ENCODE measurements at places on chromosomes 12 and 14.

DNA sequence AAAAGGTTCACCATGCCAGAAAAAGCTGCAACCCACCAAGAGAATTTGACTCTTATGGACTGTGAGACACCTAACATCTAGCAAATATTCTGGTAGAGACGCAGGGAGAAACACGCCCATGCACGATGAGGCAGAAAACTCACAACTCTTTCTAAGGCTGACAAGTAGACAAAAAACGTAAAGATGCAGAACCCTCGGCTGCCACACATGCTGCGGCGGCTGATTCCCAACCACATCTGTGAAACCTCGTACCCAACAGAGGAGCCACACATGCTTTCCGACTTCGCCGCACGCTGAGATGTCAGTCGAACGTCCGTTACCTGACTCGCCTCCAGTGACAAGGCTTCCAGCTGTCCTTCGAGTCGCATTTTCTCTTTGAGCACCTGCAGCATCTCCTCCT, 21.8 kb downstream of the GOLGA3 start:
- peak; percentile 59 for DNase-seq

DNA sequence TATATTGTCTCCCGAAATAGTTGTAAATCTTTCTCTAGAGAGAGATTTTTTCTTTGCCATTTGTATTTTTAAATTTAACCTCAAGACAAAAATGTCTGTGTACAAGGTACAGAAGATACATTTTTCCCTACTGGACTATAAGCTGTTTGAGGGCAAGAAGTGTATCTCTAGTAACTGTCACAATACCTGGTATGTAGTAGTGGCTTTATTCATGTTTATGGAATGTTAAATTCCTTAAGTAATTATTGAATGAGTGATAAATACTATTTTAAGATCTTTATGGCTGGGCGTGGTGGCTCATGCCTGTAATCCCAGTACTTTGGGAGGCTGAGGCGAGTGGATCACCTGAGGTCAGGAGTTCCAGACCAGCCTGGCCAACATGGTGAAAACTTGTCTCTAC, 24.4 kb upstream of the CDK17 start:
- no peak for DNase-seq

DNA sequence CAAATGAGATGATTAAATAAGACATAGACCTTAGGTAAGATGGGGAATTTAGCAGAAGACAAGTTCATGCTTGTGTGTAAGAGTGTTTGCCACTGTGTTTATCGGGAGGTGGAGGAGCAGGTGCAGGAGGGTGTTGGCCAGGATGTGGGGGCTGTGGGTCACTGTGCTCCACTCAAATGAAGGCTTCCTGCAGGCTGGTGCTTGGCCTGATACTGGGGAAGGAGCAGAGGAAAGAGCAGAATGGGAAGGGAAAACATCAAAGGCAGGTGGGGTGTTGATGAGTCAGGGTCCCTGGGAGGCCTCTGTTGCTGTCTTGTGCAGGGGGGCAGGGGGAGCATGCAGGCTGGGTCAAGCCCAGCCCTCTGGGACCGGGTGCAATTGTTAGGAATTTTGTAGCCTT, 126.5 kb downstream of the TSPAN9 start:
- DNase-seq = no peak

DNA sequence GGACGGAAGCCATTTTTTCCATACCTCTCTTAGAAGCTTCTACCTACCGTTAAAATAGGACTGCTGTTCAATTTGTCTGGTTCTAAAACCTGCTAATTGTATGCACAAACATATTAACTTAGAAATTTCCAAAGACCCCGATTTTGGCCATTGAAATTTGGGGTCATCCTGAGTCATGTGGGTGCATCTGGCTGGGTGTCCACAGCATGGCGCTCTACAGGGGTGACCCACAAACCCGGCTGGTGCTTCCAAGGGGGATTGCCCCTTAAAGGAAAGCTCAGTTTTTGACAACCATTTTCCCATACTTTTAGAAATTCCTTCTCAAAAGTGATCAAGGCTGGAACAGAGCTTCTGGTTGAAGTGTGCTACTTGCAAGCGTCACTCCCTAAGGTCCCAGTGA, 83.9 kb upstream of the EIF5 start:
- no peak for DNase-seq

DNA sequence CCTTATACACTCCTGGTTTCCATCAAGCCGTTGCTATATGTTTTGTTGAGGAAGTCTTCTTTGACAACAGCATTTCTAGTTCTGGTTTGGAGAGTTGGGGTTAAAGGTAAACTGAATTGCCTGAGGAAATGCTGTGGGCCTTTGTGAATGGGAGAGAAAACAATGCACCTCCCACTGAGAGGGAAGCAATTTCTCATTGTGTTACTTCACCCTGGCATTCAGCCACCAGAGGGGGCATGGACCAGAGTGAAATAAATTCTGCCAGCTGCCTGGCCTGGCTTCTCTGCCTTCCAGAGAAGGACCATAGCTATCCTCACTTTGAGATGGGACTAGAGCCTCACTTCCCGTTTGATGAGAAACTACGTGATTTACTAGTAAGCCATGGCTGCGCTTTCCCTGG, 475.3 kb downstream of the EGLN3 start:
- peak; percentile 32 for DNase-seq

GRCh38 chr12:87678453-87678852, 350.7 kb downstream of the C12orf50 start:
- DNase-seq = no peak

DNA sequence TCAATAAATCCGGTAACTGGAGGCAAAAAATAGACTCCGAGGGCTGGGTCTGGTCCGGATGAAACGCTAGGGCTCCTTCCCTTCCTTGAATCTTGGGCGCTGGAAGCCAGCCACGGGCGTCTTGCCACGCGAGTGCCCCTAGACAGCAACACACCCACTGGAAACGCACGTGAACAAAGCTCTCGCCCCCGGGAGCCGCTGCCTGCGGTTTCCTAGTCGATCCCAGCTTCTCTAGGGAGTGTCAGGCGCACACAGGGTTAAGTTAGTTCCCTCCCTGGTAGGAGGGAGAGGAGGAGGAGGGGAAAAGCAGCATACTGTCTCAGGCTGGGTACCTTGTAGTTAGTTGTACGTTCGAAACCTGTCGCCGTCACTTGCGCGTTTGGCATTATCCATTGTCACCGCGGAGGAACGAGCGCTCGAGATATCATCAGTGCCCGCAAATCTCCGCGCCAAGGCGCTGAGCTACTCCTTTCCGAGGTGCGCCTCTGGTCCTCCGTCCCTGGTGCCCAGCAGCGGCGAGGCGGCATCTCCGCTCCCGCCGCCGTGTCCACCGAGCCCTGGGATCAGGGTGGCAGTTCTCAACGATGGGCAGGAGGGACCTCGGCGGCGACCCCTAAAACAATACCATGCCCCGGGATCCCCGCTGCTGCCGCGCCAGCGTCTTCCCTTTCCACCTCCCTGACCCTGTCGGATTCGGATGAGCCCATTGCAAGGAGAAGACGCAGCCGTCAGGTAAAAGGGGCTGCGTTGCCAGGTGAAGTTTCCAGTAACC, at the start of gene FLRT2:
TSS of gene FLRT2 (plus strand) at position 342 of the 772 bp plus-strand sequence. CDS start 91,371 bp downstream, outside the sequence.
- DNase-seq = peak; percentile 19

- DNase-seq = no peak
Observed at GRCh38 chr12:129470196-129470595, 433.6 kb downstream of the TMEM132D start.

GRCh38 chr14:73232984-73233383, 4.3 kb upstream of the PAPLN start:
- DNase-seq = no peak

DNA sequence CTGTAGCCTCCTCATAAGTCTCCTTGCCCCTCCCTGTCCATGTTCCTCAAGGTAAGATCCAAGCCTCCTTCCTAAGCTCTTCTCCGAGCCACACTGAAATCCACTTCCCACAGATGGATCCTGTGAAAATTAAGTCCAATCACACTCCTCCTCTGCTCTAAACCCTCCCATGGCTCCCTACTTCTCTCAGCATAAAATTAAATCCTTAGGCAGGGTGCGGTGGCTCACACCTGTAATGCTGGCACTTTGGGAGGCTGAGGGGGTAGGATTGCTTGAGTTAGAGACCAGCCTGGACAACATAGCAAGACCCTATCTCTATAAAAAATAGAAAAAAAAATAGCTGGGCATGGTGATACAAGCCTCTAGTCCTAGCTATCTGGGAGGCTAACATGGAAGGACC, 2.3 kb downstream of the PHETA1 start:
- no peak for DNase-seq

DNA sequence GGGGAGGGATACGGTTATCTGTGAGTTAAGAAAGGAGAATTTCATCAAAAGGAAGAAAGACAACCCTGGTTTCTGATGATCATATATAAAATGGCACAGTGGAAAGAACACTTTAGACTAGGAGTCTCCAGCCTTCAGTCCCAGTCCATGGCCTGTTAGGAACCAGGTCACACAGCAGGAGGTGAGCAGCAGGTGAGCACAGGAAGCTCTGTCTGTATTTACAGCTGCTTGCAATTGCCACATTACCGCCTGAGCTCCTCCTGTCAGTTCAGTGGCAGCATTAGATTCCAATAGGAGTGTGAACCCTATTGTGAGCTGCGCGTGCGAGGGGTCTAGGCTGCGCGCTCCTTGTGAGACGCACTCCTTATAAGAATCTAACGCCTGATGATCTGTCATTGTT, 137.9 kb downstream of the BTG1 start:
- no peak for DNase-seq

DNA sequence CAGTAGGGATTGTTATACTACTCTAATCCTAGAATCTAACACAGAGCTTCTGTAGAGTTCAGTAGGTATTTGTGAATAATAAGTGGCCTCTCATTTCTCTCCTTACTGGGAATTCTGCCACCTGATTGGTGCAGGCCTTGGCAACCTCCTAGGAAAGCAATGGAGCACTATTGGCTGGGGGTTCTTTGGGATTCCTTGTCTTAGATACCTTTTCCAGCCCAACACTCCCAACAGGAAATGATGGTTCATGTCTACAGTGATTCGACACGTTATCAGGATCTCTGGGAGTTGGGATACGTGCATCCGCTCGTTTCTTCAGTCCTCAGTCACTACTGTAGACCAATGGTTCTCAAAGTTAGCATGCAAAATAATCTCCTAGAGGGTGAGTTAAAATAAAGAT, 67.4 kb downstream of the ELK3 start:
- DNase-seq = no peak

DNA sequence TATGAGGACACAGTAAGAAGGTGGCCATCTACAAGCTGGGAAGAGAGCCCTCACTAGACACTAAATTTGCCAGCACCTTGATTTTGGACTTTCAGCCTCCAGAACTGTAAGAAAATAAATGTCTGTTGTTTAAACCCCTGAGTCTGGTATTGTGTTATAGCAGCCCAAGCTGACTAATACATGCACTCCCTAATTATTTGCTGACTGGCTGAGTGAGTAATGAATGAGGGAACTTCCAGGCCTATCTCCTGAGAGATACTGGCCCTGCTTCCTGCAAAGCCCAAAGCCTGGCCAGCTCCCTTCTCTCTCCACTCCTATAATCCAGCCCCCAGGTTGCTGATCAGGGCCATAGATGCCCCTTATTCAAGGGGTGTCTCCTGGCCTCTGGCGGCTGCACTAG, 120.0 kb upstream of the NOS1 start:
- DNase-seq = no peak

- DNase-seq = no peak
Observed at GRCh38 chr14:103927566-103927965, 690 bp upstream of the TDRD9 start.

GRCh38 chr14:52125885-52126284, 57.0 kb upstream of the NID2 start:
- DNase-seq = no peak

DNA sequence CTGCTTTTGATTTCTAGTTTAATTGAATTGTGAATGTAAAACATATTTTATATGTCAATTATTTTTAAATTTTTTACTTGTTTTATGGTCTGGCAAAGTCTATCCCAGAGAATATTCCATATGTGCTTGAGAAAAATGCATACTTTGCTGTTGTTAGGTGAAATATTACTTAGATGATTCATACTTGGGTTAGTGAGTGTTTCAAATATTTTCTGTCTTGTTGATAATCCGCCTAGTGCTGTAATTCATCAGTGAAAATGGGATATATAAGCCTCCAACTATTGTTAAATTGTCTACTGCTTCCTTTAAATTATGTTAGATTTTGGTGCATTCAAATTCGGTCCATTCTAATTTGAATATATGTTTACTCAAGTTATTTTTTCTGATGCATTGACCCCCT, 395.5 kb downstream of the LRFN5 start:
- DNase-seq = no peak

DNA sequence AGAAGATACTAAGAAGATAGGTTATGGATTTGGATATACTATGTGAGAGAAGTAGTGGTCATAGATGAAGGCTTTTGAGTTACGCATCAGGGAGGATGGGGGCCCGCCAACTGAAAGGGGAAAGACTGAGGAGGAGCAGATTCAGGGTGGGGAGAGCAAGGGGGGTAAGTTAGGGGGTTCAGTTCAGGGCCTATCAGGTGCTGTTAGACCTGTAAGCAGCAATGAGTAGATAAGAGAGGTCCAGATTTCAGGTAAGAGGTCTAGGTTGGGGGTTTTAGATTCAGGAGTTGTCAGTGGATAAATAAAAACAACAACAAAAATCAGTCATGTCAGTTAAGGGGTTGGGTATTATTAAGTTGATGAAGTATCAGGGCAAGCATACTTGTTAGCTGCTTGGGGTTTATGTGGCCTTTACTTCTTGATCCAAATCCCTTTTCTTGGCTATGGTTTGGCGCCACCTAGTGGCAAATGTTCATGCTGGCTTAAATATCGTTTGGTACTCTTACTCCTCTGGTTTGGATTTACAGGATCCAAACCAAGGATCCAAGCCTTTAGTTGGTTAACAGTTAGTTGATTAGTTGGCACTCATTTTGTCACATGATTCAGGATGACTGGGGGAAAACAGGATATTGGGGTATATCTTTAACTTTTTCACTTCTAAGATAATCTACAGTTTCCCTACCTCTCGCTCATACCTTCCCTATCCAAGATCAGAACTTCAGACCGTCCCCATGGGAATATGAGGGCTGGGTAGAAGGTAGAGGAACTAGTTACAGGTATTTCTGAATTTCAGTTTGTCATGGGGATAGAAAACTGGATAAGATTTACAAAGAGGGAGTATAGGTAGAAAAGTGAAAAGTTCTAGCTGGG, 65.1 kb downstream of the PCNX1 start:
- peak; percentile 88 for DNase-seq

GRCh38 chr12:54463484-54463883, 9.9 kb downstream of the GTSF1 start:
- no peak for DNase-seq

DNA sequence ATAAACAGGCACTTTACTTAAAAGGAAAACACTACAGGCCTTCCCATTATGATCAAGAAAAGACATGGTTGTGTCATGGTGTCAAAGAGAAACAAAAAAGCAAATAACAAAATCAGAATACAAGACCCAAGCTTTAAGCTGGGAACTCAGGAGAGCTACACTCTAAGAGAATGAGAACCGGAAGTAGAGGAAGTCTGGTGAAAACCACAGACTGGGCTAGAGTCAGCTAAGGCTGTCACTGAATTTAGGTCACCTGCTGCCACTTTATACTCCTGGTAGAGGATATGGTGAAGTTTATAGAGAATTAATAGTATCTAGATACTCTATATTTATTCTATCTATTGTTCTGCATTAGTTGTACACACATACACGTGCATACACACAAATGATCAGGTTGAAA, 971.7 kb downstream of the FLRT2 start:
- DNase-seq = no peak

GRCh38 chr14:75295061-75295461, 16.4 kb downstream of the FOS start:
- DNase-seq = peak; percentile 52

Measured in activated T-cell treated with anti-CD3 and anti-CD28 coated beads, Interleukin-2, amount 50 U/mL, for 48 hours (primary cell).